ENCODE measurements at places on chromosomes 1 and 21.

DNA sequence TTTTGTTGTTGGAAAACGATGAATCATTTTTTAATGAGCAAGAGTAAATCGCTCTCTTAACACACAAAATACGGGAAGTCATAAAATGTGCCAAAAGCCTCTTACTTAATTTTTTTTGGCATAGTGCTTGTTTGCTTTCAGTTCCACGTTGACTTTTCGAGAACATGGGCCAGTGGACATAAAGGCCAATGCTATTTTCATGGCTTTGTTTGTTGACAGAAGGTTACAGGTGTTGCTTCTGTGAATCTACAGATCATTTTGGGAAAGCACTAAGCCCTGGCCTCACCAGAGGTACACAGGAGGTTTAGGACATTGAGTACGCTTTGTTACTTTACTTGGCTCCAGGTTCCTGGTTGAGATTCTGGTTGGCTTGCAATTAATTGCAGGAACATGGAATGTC, 199.4 kb upstream of the HMCN1 start:
- peak; percentile 79 for DNase-seq

DNA sequence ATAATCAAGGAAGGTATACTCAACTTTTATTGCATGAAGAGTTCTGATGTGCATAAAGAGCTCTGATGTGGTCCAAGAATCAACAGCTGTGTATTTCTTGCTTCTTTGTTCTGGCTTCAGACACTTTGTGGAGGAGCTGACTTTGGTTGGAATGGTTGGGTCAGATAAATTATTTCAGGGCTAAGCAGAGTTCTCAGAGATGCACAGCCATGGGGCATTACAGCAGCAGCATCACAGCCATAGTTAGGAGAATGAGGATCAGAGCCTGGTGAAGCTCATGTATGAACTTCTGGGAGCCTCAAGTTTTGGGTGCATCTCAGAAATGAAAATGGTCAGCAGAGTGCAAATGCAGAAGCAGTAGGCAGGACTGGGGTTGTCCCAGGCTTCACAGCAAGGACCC, 267.4 kb upstream of the RUNX1 start:
- DNase-seq: no peak

DNA sequence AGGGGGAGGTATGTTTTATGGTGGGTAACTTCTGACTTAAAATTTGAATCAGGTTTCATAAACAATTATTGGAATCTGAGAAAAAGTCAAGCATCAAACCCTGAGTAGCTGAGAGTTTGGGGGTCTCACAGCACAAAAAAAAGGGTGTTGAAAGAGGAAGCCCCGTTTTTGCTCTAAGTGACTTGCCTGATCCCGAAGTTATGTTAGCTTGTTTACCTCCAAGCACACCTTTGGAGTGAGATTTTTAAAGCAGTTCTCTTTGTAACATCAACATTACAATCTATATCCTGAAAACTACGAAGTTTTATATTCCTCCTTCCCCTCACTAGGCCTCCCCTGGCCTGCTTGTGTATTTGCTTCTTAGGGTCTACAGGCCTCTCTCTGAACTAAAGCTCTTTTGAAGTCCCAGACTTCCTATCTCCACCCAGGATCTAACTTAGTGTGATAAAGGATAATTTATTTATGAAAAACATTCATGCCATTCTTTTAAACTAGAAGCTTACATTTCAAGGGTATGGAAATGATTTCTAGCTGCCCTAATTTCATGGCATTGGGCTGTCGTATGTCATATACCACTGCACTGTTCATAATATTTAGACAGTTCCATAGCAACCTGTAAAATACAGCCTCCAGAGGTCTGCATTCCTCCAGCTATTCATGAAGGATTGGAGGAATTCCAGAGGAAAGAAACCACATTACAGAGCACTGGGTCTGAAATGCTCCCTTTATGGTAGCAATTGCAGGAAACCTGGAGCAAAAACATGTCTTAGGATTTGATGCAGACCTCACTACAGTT, 36.1 kb upstream of the RGS1 start:
- DNase-seq: no peak

- no peak for DNase-seq
Observed at GRCh38 chr1:21437341-21437640, 2.6 kb upstream of the NBPF3 start.

DNA sequence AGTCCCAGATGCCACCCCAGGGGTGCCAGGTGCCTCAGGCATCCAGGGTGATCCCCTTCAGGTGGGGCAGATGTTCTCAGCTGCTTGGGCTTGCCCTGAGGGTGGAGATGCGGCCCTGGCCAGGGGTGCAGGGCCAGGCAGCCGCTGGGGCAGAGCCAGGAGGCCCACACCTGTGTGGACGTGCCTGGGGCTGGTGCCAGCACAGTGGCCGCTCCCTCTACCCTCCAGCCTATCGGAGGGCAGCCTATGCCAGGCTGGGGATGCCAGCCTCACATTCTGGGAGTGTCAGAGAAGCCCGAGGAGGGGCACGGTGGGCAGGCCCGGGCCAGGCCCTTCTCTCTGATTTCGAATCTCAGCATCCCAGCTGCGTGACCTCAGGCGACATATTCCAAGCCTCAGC, 96.5 kb upstream of the WNT4 start:
- DNase-seq: no peak

GRCh38 chr1:113991467-113991997, 12.3 kb downstream of the OLFML3 start:
- DNase-seq: no peak

GRCh38 chr21:25845729-25846256, 111.0 kb downstream of the GABPA start:
- DNase-seq: no peak
